Neural progenitor cell (in vitro differentiated cells): ENCODE measurements at places on chromosomes 7 and 10.

DNA sequence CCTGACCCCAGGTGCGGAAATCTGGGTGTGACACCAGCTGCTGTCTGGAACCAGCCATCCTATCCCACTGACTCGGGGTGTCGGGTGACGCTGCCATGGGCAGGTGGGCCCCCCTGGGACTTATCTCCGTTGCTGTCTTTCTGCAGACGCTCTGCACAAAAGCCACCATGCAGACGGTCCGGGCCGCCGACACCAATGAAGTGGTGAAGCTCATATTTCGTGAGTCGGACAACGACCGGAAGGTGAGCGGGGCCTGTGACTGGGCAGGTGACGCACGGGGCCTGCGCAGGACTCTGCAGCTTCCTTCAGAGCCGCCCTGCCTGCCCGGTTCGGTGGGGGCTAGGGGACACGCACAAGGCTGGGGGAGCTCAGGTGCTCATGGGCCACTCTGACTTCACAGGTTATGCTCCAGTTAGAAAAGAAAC is 36.6 kb downstream of the NKX6-2 start:
- DNase-seq, result no peak

- peak; percentile 51 for DNase-seq
These were observed 8.0 kb downstream of the PWWP2B start for GRCh38 chr10:132404911-132405462.

DNA sequence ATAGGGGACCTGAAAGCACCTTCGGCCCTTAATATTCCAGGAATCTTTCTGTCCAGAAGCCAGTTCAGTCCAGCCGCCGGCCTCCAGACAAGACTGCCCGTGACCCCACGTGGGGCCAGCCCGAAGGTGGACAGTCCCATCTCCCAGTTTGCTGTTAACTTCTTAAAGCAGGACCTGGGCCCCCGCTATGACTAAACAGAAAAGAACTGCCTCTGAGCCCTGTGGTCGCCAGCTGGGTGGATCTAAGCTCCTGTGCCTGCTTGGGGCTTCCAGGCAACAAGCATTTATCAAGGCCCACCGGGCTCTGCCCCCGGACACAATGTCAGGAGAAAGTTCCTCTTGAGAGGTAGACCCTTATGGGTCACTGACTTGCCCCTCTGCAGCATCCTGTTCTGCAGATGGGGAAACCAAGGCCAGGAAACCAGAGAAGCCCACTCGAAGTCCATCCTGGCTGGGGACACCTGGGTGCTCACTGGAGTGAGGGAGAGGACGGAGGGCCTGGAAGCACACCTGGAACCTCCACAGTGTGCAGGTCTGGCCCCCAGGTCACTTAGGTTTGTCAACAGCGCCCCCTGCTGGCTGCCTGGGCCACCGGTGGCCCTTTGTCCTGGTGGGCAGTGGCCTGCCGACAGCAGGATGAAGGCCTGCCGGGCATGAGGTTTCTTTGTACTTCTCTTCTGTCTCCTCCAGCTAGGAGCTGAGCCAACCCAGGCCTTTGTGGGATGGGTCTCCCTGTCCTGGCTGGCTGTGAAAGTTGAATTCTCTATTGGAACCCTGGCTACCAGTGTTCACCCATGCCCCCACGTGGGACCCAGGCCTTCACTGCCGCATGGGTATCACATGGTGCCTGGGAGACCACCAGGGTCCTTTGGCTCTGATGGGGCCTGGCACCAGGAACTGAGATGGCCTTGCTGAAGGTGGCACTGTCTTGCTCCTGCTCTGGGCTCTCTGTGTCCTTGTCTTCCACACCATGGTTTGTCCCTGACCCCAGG is 128.0 kb downstream of the ZMIZ1 start:
- peak; percentile 90 for DNase-seq

DNA sequence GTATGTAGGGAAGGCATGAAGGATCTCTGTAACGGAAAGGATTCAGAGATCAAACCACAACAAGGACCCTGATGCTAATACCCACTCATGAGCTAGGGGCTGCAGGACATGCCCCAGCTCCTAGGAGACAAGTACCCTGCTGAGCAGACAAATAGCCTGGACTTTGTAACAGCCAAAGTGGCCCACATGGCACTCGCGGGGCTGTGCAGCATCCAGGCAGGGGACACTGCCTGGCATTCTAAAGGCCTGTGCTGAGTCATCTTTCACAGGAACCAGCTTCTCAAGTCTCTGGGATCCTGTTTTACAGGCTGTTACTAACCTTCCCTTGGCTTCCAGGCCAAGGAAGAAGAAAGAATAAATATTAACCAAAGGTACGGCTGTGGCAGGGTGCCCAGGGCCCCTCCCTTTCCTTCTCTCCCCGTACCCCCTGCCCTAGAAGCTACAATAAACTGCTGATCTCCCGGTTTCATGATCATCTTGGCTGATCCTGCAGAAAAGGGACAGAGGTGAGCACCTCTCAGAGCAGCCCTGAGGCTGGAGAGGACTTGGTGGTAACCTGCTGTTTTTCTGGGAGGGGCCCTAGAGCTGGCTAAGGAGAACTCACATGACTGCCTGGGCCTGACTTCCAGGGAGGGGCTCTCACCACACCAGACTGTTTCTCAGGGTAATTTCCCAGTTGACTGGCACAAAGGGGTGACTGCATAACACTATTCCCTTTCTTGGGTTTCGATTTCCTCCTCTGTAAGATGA is 4.2 kb upstream of the RPEL1 start:
- peak; percentile 23 for DNase-seq

DNA sequence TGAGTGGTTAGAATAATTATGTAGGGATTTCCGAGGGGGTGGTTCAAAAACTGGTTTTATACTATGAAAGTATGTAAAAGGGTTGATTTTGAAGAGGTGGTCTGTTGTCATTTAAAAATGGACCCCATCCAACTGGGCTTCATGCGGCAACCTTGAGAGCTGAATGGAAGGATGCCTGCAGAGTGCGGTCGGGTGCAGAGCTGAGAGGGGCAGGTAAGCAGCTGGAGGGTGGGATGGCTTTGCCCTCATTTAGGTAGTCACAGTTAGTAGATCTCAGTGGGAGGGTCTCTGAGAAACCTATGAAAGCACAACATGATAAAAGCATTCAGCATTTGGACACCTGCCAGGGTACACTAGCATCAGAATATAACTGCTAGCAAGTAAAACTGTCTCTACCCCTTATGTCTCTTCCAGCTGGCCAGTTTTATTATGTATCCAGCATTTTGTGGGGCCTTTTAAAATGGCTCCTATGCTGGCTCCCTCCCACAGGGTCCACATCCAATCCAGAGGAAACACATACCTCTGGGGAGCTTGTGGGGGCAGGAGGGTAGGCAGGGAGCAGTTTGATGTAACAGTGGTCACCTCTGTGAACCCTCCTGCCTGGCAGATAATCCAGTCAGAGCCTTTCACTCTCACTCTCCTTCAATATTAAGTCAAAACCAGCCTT is 75.9 kb upstream of the MAGI2 start:
- no peak for DNase-seq

- DNase-seq, result no peak
These were observed 137.7 kb downstream of the RTKN2 start for GRCh38 chr10:62130948-62131347.

- no peak for DNase-seq
These were observed 39.0 kb upstream of the GNA12 start for GRCh38 chr7:2883101-2883500.

- DNase-seq, result no peak
These were observed 26.6 kb upstream of the LIPN start for GRCh38 chr10:88733215-88733614.

- DNase-seq, result no peak
These were observed 3.6 kb upstream of the SEMA3C start for GRCh38 chr7:80922253-80923049.

- DNase-seq, result no peak
These were observed 83.5 kb upstream of the FZD1 start for GRCh38 chr7:91180746-91181145.

DNA sequence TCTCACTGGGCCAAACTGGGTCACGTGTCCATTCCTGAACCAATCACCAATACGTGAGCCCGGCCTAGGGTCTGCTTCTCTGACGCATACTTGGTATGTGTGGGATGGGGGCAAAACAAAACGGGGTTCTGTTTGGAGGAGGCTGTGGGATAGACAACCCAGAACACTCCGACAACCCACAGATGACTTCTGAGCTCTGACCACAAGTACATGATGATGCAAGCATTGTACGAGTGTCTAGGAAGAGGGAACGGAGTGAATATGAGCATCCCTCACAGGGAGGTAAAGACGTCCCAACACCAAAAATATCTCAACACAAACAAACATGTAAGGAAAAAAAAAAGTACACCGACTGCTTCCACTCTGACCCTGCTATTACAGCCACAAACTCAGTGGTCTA is 5.6 kb downstream of the DAGLB start:
- DNase-seq, result no peak

DNA sequence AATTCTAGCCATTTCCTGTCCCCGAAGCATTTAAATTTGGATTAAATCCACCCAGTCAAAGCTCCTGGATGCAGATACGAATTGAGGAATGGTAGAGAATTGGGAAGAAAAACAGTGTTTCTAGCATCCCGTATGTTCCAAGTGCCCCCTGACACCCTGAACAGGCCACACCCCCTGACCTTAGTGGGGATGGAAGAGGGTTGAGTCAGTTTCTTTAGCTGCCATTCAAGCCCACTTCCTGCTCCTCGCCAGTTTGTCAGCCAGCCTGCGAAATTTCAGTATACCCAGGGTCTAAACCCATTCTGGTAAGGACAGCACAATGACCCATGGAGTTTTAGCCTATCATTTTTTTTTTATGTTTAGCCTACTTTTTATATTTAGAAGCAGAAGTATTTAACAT is 101.1 kb downstream of the PKD1L1 start:
- DNase-seq, result no peak

DNA sequence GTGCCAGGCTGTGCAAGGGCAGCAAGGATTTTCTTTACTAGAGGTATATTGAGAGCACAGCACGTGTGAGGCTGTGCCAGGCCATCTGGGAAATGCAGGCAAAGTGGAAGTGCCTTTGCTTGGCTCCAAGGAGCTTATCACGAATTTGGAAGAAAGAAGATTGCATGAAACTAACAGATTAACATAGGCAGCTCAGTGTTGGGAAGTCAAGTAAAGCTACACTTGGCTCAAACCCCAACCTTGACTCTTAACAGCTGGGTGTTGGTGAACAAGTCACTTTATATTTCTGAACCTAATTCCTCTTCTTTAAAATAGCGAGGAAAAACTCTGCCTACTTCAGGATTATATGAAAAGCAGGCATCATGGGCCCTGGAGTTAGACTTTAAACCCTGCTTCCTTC is 105.2 kb downstream of the PLCE1 start:
- no peak for DNase-seq

DNA sequence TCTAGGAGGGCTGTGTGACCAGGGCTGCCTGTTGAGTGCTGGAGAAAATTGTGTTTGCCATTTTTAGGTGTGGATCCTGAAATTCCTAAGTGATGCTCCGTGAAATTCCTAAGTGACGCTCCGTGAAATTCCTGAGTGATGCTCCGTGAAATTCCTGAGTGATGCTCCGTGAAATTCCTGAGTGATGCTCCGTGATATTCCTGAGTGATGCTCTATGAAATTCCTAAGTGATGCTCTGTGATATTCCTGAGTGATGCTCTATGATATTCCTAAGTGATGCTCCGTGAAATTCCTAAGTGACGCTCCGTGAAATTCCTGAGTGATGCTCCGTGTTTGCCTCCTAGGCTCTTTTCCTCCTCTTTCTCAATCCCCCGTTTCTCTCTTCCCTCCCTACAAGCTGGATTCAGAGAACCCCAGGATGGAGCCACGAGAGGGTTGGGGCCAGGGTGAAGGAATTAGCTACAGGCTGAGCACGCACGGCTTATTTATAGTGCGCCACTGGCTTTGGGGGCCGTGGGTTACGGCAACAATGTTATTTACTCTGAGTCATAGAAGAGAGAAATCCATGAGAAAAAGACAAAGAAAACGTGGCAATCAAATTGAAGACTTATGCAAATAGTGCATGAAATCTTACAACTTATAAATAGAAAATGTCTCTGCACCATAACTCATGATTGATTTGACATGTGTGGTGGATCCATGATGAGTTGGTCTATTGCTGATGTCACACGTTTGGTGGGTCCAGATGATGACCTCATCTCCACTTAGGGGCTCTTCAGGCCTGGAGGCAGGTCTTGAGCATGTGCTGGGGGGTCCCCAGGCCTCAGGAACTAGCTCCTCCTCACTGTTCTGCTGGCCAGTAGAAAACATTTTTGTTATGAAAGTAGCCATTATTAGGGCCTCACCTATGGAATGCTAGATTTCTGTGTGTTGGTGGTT is 224.6 kb downstream of the WDR37 start:
- no peak for DNase-seq

DNA sequence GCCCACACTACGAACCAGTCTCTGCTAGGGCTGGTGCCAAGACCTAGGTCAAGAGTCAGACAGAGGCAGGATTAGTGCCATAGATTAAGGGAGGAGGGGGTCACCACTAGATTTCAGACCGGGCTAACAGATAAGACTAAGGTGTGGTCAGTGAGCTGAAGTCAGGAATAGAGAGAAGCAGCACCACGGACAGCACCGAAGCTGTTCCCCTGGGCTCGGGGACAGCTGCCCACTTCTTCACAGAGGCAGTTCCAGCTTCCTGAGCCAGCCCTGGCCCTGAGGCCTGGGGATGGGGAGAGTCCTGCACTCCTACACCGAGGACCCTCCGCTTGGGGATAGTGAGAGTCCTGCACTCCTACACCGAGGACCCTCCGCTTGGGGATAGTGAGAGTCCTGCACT is 11.2 kb upstream of the JAKMIP3 start:
- peak; percentile 79 for DNase-seq

DNA sequence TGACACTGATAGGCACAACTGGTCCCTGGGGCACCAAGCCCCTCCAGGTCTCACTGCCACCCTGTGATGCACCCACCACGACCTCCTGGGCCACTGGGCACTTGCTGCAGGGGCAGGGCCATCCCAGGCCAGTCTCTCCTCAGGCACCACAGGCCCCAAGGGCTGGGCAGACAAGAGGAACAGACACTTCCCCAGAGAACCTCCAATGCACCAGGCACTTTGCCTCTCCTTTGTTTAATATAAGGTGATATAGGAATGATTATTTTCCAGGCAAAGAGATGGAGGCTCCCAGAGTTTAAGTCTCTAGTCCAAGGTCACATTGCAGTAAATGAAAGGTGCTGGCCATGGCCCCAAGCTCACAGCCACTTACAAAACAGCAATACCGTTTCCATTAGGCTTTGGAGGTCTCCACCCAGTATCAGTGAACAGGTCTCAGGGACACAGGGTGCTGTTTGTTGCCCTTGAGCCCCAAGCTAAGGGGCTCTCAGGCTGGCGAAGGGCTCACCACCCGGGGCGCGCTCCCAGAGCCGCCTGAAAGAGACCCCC is 4.5 kb downstream of the DEPP1 start:
- no peak for DNase-seq

GRCh38 chr7:26500749-26501352 is 209.2 kb downstream of the SNX10 start:
- peak; percentile 44 for DNase-seq

- no peak for DNase-seq
These were observed 4.4 kb upstream of the FKBP9 start for GRCh38 chr7:32952876-32953275.

- no peak for DNase-seq
These were observed 118.0 kb downstream of the SPAG6 start for GRCh38 chr10:22463255-22463654.
